ENCODE measurements at places on chromosomes 4 and X.

DNA sequence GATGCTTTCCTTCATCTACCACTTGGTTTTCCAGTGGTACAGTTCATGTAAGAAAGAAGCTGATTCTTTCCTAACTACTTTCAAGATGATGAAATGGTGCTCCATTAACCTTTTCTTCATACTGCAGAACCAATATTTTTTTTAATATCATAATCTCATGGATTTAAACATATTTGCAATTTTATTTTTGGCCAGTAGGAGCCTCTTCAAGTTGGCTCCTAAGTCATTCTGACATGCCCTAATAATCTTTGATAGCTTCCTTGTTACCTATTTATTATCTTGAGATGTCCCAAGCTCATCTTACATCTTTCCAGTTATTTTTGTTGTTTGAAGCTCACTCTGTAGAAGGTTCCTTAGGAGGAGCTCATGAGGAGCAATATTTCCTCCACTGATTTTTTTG lies 170.2 kb downstream of the APBB2 start:
- no peak for DNase-seq

- DNase-seq = no peak
Measured at GRCh38 chr4:176778491-176778890, 14.2 kb downstream of the VEGFC start.

GRCh38 chrX:113019958-113020357 lies 179.3 kb upstream of the AMOT start:
- no peak for DNase-seq

GRCh38 chr4:55021214-55021613 lies 104.2 kb downstream of the KDR start:
- DNase-seq = no peak

DNA sequence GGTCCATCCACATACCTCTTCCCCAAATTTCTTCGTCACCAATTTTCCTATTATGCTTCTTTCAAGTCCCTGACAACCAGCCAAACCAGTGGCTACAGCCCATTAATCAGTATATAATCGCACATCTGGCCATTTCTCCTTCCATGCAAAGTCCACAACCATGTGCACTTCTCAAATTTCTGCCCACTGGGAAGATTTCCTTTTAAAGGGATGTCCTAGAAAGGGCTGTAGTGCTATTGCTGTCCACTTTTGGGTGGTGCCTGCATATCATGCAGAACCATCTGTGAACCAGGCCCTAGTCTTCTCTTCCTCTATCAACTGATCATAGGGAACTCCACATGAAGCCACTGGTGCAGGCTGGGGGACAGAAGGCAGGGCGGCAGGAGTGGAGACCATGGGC lies 55.2 kb upstream of the MID1IP1 start:
- no peak for DNase-seq

- no peak for DNase-seq
Measured at GRCh38 chr4:179145746-179146525, 1703.7 kb upstream of the AGA start.

DNA sequence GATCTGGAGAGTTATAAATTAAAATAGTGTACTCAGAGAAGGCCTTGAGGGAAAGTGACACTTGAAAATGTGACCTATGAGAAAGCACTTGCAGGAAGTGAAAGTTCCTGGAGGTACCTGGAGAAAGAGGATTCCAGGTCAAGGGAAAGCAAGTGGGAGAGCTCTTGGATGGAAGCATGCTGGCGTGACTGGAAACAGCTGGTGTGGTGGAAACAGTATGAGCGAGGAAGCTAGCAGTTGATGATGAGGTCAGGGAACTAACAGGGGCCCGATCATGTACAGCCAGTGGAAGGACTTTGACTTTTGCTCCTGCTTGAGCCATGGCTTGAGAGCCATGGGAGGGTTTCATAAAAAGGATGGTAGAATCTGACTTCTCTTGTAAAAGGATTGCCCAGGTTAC lies 9.5 kb upstream of the CLCN5 start:
- DNase-seq = no peak

DNA sequence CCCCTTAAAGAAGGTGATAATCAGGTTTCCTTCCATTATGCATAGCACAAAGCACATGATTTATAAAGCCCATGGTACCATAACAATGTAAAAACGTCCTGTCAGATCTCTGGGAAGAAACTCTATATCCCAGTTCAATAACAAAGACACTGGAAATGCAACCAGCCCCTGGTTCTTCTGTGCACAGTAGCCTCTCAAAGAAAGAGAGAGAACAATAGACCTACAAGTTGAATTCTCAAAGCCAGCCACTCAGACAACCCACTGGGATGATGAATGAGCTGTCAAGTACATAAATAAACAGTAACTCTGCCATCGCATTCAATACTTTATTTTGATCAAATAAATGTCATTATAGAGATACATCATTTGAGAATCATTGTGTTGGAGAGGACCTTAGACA lies 400.1 kb upstream of the CPEB2 start:
- DNase-seq = no peak

GRCh38 chr4:8295471-8295870 lies 25.9 kb downstream of the HTRA3 start:
- no peak for DNase-seq

GRCh38 chr4:168654104-168654847 lies 157.4 kb downstream of the PALLD start:
- DNase-seq = no peak

DNA sequence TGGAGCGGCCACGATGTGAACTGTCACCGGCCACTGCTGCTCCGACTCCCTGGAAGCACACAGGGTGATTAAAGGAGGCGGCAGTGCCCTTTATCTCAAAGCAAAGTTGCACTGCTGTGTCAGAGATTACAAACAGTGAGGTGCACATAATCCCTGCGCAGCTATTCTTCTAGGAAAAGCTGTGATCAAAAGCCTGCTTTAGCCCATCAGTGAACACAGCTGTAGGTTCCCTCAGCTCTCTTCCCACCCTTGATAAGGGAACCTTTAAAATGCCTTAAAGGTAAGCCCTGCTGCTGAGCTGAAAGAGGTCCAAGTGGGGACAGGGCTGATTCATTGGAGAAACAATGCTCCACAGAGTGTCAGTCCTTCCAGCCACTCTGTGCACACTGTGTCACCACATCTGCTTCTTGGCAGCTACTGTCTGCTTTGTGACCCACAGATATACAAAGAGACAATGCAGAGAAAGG lies 127.6 kb downstream of the EIF4E start:
- no peak for DNase-seq

- DNase-seq = no peak
Measured at GRCh38 chr4:63459329-63459728, 949.9 kb downstream of the TECRL start.

DNA sequence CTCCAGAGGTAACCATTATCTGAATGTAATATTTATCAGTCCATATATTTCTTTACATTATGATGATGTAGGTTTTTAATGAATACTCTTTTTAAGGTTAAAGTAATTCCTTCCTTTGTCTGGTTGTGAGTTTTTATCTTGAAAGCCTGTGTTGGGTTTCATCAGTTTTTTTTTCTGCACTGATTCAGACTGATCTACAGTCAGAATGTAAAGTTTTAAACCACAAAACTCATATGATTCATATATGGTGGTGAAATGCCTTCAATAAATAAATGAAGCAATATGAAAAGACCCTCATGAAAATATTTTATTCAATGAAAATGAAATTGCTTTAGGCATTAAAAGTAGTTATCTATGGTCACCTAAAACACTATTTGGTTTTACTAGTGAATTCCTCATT lies 47.1 kb downstream of the SORBS2 start:
- no peak for DNase-seq

DNA sequence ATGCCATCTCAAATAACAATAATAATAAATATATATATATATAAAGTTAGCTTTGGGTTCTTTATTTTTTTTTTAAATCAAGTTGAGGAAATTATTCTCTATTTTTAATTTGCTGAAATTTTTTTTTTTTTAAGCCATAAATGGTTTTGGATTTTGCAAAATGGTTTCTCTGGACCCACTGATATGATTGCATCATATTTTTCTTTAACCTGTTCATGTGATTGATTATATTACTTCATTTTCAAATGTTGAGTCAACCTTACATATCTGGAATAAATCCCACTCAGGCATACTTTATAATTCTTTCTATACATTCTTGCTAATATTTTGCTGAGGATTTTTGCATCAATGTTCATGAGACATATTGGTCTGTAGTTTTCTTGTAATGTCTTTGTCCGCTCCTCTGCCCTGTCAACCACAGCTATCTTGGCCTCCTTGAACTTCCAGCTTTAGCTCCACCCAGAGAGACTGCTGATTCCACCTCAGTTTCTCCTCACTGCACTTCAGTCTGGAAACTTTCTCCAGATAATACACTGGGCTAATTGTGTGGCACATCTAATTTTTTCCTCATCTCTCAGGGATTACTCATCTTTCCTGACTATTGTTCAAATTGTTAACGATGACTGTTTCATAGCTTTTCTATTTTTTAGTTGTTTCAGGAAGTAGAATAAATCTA lies 160.9 kb upstream of the GIMD1 start:
- no peak for DNase-seq

DNA sequence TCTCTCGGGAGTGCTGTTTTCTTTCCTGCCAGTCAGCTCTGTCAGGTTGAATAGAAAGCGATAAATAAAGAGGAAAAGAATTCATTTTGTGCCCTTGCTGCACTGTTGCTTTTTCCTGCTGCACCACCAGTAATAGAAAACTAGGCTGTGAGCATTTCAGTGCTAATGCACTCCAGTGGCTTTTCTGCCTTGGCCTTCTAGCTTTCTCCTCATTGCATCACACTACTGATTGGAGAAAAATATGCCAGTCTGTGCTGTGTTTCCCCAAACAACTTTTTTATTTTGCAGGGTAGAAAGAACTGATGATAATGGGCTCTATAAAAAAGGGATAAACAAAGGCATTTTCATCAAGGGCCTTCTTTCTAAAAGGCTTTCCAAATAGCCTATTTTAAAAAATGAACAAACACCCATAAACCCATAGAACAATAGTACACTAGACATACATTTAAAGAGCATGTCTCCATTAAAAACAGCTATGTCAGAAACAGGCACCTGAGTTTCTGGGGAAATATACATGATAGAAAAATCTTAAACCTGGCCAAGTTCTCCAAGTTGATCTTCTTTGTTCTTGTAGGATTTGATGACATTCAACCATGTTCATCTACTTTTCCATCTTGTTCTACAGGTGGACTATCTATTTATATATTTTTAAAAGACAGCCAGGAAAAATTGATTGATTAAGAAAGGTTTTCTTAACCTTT lies 86.3 kb downstream of the GPRIN3 start:
- DNase-seq = no peak

- no peak for DNase-seq
Measured at GRCh38 chr4:108431986-108432385, 188.4 kb upstream of the RPL34 start.

GRCh38 chr4:152673489-152673888 lies 6.3 kb downstream of the TMEM154 start:
- DNase-seq = no peak

GRCh38 chr4:101933855-101934254 lies 143.3 kb downstream of the BANK1 start:
- DNase-seq = no peak

DNA sequence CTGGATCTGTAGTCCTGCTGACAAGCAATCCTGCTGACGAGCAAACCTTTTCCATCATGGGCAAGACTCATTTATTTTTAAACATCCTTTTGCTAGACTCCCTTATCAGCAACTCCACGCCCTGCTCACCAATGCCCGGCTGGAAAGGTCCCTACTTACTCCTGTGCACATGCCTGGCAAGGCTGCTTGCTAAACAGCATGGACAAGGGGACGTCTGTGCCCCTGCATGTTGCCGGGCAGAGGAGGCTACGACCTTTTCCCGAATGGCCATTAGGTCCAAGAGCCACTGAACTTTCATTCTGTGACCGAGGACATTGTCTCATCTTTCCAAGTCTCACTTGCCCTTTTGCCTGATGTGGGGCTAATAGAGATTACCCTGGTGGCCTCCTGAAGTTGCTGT lies 98.6 kb downstream of the MGST2 start:
- no peak for DNase-seq

- DNase-seq = no peak
Measured at GRCh38 chr4:38560340-38560739, 103.7 kb upstream of the KLF3 start.

DNA sequence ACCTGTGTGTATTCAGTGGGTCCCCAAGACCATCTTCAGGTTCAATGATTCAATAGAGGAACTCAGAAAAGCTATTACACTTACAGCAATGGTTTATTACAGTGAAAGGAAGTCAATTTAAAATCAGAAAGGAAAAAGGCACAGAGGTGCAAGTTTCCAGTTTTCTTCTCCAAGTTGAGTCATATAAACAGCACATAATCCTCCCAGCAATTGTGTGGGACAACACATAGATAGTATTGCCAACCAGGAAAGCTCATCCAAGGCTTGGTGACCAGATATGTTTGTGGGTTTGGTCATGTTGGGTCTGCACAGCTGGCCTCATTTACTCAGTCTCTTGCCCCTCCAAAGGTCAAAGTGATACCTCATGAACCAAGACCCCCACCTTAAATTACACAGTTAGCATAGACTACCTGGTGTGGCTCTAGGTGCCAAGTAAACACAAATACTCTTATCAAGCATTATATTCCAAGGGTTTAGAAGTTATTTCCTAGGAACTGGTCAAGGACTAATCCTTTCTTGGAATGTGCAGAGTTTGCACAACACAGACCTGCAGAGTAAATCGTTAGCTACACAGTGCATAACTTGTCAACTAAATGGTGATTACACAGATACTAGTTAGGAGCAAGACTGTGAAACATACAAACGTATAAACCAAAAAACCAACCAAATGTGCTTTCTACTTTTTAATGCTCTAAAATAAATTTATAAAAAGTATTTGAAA lies 777.3 kb downstream of the PCDH18 start:
- no peak for DNase-seq

DNA sequence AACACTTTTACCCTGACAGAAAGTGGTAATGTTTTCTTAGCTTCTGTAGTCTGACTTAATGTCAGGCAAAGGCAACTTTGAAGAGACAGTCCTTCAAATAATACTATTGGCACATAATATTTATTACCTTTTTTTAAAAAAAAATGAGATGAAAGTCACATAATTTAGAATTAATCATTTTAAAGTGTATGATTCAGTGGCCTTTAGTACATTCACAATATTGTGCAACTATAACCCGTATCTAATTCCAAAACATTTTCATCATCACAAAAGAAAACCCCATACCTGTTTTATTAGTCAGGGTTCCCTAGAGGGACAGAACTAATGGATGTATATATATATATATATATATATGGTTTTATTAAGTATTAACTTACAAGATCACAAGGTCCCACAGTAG lies 94.8 kb upstream of the TEX13A start:
- no peak for DNase-seq

GRCh38 chr4:73872316-73873108 lies 3.3 kb downstream of the CXCL1 start:
- DNase-seq = no peak

DNA sequence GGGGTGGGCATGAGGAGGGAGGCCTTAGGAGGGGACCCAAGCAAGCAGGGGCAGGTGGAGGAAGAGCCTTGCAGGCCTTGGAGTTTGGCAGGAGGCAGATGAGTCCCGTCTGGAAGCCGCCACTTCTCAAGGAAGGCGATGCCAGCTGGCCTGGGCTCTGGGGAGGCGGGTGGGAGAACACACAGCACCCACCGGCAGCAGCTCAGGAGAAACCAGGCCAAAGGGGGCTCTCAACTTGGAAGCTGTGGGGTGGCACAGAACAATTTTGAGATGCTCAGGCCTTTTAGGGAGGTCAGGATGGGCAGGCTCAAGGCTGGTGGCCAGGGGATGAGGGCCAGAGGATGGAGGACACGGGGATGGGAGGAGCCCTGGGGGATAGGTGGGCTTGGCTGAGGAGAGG lies 11.6 kb upstream of the DUSP9 start:
- DNase-seq = no peak
